ENCODE measurements at places on chromosomes 1 and 21.

DNA sequence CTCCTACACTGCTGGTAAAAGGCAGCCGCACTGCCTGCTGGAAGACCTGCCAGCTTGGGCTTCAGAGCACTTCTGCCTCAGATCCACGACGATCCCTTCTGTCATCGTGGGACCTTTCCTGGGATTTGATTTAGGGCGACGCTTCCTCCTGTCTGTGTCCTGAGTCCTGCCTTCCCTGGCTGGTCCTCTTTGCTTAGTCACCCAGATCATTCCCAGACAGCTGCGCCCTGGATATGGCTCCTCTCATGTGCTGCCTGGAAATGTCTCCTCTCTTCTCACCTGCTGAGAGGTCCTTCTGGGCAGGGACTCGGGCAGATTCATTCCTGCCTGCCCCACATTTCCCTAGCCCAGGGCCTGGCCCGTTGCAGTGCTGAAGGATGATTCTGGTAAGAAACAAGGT is 72.4 kb upstream of the POU3F1 start:
- ATAC-seq: no peak

DNA sequence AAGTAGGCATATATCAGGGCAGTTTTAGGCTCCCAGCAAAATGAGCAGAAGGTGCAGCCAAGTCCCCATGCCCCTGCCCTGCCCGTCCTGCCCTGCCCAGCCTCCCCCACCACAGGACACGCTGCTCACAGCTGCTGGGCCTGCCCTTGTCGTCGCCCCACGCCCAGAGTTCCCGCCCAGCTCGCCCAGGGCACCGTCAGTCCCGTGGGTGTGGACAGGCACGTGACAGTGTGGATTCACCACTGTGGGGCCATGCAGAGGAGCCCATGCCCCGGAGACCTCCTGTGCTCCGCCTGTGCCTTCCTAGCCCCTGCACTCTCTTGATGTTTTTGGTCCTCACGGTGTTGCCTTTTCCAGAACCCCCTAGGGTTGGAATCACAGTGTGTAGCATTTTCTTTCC is 7.0 kb downstream of the FAAP20 start:
- ATAC-seq: no peak

DNA sequence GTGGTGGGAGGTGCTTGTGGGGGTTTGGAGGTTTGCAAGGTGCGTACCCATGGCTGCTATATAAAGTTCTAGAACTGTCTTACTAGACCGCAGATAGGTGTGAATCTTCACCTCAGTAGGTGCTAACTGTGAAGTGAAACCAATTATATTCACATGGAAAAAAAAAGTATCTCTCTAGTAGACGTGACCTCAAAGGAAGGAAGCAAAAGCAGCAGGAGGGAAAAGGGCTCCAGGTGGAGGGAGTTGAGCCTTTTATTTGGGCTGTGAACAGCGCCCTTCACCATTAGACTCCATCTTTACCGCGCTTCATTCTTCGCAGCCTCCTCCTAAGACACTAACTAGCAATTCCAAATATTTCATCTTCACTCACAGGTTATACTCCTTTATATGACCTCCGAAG is 129.8 kb downstream of the TBX19 start:
- no peak for ATAC-seq

GRCh38 chr1:211882381-211883004 is 51.9 kb upstream of the LPGAT1 start:
- no peak for ATAC-seq

DNA sequence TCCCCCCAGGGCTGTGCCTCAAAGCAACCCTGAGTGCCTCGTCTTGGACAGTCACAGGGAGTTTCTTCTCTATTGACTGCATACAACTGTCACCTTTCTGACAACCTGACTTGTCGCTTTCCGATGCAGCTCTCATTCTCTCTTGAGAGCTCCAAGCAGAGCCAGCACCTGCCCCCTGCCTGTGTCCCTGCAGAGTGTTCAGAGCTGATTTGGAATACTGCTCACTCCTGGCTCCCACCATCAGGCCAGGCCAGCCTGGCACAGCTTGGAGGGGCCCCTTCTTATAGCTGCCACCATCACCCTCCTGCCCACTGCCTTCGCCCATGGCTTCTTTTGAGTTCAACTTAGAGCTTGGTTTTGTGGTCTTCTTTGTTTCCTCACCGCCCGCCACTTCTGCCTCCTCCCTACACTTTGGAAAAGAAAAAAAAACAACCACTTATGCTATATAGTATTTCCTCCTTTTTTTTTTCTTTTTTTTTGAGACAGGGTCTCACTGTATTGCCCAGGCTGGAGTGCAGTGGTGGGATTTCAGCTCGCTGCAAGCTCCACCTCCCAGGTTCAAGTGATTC is 12.3 kb downstream of the NCF2 start:
- ATAC-seq: no peak

GRCh38 chr1:166391279-166392066 is 224.7 kb upstream of the FAM78B start:
- ATAC-seq: no peak

GRCh38 chr1:179082999-179083335 is 1.1 kb downstream of the TOR3A start:
- no peak for ATAC-seq

DNA sequence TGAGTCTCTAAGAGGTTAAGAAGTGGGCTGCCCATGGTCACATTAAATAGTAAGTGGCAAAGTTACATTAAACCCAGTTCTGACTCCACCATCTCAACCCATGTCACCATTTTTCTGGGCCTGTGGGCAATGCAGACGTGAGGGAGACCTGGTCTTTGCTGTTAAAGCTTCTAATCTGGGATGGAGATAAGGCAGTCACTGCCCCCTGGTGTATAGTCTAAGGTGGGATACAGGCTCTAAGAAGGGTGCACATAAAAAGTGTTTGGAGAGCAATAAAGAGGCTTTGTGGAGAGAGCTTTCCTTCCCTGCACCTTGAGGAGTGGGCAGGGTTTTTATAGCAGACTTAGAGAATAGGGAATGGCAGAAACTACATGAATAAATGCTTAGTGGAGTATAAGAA is 141.3 kb downstream of the ROR1 start:
- ATAC-seq: peak; percentile 57

GRCh38 chr1:65112811-65113210 is 35.2 kb upstream of the AK4 start:
- no peak for ATAC-seq

- no peak for ATAC-seq
These were observed at the start of gene PDZK1IP1 for GRCh38 chr1:47189844-47190508. Gene PDZK1IP1 (minus strand): TSS chr1:47190036. CDS start chr1:47189932, 104 bp downstream.

DNA sequence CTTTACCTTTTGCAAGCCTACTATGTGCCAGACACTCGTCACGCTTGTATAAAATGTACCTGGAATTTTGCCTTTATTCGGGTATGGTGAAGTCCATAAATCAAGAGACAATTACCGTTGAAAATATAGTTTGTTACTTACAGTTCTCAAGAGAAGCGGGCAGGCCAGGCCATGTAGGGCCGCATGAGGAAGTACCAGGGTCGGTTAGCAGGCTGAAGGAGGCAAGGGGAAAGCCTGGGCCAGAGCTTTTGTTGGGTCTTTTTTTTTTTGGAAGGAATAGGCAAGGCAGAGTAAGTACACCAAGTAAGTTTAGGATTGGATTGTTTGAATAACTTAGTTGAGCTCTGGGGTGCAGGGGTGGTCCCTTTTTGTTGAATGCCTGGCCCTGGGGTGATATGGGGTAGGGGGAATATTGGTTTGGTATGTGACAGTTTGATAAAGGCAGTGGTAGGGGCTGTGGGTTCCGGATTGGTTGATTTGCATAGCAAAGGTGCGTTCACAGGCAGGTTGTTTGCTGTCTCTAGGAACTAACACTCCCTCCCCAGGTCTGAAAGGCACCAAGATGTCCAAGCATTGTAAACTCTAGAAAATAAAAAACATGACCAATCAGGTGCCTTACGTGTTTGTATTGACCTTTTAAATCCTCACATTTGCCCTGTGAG is 80.7 kb downstream of the KAZN start:
- no peak for ATAC-seq

DNA sequence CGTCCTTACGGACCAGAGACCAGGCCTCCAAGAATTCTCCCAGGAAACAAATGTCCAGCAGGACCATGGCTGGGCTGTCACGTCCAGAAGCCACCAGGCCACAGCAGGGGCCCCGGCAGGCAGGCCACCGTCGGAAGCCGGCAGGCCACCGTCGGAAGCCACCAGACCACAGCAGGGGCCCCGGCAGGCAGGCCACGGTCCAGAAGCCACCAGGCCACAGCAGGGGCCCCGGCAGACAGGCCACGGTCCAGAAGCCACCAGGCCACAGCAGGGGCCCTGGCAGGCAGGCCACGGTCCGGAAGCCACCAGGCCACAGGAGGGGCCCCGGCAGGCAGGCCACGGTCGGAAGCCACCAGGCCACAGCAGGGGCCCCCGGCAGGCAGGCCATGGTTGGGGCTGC is 67.0 kb upstream of the PDE9A start:
- no peak for ATAC-seq

DNA sequence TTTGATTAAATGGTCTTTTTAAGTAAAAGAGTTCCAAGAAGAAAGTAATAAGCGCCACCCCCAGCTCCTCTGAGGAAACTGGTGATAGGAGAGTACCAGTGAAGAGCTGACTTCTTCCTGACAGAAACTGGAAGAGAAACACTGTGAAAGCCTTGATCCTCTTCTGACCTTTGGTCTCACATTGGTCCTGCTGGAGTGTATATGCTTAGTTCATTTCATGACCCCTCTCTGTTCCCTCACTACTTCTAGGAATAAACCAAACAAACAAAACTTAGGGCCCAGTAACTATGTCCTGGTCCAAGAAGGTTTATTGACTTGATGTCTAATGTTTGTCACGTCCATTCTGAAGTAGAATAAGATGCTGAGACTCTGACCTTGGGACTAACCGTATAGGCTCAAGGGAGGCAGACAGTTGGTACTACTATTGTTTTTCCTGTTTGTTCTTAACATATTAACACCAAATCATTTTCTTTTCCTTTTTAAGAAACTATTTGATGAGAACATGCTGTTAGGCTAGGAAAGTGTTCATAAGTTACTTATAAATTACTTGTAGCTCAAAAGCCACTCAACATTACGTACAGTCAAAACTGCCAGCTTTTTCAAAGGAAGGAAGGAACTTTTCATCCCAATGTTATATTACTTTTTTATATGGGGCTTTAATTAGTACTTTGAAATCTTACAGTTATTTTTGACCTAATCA is 57.9 kb downstream of the MIER1 start:
- ATAC-seq: no peak

- no peak for ATAC-seq
These were observed 18.0 kb downstream of the KIAA1614 start for GRCh38 chr1:180930687-180931086.

GRCh38 chr1:29473161-29473855 is 237.0 kb downstream of the PTPRU start:
- no peak for ATAC-seq

- no peak for ATAC-seq
These were observed 73.1 kb downstream of the SLC66A1 start for GRCh38 chr1:19385221-19385620.

GRCh38 chr1:23224739-23225648 is 7.7 kb upstream of the HTR1D start:
- peak; percentile 96 for ATAC-seq

DNA sequence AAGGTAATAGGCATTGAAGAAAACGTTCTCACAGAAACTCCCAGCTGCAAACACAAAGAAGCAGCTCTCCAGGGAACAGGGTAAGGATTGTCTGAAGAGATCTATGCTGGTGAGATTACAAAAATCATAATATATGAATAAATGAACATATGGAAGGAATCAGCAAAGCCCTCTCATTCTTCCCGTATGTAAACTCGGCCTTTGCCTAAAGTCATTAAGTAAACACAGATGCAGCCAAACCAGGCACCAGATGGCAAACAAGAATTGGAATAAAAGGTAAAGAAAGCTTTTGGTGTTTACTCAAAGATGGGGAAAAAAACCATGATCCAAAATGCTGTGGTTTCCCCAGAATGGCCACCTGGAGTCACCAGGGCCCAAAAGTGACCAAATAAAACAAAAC is 76.6 kb upstream of the HOOK1 start:
- peak; percentile 69 for ATAC-seq

DNA sequence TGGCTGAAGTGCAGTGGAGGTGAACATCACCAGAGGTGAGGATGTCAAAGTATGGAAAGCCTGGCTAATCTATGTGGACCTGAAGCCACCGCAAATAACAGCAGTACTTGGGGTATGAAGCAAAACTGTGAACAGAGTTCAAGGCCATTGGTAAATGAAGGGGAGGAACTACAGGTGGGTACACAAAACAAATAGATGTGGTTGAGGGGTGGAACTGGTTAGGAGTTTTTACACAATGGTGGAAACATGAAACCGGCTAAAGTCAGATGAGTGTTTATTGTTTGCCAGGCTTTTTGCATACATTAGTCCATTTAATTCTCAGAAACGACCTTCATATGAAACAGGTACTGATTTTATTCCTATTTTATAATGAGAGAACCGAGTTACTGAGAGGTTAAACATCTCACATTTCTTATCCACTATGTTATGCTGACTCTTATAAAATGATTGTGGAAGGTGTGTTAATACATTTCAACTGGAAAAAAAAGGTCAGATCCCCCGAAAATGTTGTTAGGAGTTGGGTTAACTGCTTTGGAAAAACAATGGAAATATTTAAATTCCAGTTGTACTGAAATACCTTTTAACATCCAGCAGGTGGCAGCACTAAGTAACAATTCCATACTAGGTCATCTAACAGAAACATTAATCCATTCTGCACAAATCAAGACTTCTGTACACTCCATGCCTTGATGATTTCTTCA is 44.3 kb upstream of the GTF2B start:
- peak; percentile 76 for ATAC-seq

- peak; percentile 66 for ATAC-seq
These were observed 56.6 kb downstream of the ATP1B1 start for GRCh38 chr1:169163059-169163458.

DNA sequence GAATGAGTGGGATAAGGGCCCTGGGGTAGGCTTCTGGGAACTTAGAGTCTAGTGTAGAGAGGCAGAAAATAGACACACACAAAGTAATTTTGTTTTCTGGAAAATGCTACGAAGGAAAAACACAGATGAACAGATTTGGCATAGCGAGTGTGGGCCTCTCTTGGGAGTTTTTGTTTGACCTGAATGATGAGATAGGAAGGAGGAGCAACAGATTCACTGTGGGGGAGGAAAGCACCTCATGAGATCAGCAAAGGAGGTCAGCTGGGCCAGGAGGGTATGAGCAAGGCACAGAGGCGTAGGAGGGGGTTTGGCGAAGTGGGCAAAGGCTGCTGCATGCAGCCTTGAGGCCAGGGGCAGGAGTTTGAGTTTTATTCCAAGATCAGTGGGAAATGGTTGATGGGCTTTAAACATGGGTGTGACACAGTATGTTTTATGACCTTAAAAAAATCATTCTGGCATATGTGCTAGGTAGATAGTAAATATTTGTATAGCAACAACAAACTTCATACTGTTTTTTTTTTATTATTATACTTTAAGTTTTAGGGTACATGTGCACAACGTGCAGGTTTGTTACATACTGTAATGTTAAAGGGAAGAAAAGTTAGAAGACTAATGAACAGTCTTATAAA is 57.9 kb downstream of the FGGY start:
- ATAC-seq: no peak
